RPMI8226 (cell line): ENCODE measurements at places on chromosomes 2 and 18.

DNA sequence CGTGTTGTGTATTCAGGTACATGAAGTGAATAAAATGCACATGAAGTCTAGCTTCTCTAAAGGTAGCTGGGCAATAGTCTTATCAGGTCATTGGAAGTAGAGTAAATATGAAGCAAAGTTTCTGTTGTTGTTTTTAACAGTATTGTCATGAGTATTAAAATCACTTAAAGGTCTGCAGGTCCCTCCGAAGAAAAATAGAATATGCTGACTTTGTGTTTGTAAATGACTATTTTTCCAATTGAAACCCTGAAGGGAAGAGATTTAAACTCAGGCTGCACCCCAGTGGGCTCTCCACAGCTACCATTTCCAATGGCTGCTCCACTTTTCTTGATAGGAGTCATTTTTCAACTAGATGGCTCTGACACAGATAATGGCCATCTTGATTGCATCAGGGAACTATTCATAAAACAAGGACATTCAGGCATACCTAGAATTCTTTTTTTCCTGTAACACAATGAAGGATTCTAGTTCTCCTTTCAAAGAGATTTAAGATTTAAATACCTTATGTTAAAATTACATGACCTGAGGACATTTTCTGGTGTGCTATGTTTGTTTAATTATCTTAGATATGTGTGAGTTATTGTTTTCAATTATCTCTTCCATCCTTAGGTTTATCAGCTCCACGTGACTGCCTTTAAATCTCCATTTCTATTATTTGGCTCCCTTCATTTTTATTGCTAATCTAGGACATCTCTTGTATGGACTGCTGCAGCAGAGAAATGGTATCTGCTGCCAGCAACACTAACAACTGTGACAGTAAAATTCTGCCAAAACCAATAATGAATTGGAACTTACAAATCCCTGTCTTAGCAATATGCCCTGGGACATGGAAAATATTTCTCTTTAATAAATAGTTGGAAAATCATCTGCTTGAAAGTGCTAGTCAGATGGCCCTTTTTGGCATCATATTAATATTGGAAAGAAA lies 149.2 kb upstream of the NOSTRIN start:
- DNase-seq = no peak

- DNase-seq = no peak
These were observed 41.4 kb upstream of the TMEFF2 start for GRCh38 chr2:192236136-192236535.

DNA sequence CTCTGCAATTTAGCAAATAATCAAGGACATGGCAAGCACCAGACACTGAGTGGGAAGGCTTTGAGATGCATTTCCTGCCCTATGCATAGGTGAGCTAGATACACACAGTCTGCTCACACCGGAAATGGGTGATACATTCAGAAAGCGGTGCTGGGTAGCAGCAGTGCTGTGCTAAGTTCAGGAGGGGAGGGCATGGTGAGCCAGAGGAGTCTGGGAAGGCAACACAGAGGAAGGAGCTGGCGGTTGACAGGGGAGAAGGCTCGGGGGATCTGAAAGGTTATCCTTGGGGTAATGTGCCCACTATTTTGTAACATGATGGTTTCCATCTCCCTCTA lies 57.4 kb upstream of the EPAS1 start:
- DNase-seq = peak; percentile 24

GRCh38 chr2:105926960-105927678 lies 182.4 kb downstream of the NCK2 start:
- peak; percentile 41 for DNase-seq

GRCh38 chr2:26615860-26616705 lies 25.1 kb downstream of the CIB4 start:
- DNase-seq = no peak

DNA sequence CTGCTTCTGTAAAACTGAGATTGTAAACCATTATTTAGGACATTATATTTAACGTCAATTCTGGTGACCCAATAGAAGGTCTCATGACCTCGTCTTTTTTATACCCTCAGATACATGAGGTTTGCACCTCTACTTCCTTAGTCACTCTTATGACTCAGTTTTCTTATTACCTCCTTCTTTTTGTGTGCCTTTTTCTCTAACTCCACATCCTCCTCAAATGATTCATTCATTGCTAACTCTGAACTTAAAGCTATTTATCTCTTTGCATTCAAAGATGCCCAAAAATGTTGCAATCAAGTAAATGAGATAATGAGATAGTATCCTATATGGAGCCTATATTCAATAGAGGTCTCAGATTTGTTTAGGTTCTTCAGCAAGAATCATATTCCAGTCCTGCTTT lies 121.0 kb upstream of the KYNU start:
- DNase-seq = no peak

GRCh38 chr2:37896319-37896718 lies 28.8 kb upstream of the RMDN2 start:
- DNase-seq = no peak

GRCh38 chr2:200278694-200279316 lies 27.7 kb upstream of the SPATS2L start:
- no peak for DNase-seq

- no peak for DNase-seq
These were observed 191.9 kb upstream of the APCDD1 start for GRCh38 chr18:10262566-10262965.

DNA sequence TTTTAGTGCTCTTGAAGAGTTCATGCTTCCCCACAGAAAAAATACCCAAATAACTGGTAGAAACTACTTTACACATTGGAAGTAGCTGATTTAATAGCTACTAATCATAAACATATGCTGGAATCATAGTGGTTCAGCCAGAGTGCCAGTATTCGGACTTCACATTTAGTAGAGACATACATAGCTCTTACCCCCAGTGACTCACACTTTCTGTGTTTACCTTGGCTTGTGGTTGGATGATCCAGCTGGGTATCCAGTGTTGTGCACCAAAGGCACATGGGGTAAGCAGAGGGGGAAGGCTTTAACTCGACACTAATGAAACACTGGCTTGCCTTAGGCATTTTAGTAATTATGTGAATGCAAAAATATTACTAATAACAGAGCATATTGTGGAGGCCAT lies 18.1 kb downstream of the ARHGAP28 start:
- no peak for DNase-seq

- no peak for DNase-seq
These were observed 33.9 kb downstream of the LAMA3 start for GRCh38 chr18:23723121-23723520.

GRCh38 chr2:227377467-227378351 lies 1.4 kb downstream of the TM4SF20 start:
- DNase-seq = no peak

- no peak for DNase-seq
These were observed 264.5 kb upstream of the MEX3C start for GRCh38 chr18:51461956-51462355.

- no peak for DNase-seq
These were observed 58.7 kb upstream of the ZNF397 start for GRCh38 chr18:35182151-35182550.

GRCh38 chr2:113054066-113054465 lies 1.4 kb upstream of the IL36B start:
- DNase-seq = no peak

DNA sequence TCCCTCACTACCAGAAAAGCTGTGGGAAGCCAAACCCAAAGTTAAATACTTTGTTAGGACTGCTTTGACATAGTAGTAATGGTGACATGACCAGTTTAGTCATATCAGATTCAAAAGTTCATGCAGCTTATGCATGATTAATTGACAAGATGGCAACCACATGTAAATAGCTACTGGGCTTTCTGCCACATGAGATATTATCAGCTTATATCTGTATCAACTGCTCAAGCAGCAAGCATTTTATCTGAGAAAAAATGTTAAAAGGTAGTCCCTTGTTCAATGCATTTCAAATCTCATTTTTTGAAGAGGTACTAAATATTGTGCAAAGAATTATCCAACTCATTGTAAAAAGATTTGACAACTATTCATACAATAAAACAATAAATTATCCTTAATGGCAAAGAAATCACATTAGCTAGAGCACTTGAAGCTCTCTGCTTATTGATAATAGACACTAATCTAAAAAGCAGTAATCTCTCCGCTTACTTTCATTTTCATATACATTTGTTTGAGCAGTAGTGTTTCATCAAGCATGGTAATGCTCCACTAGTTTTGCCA lies 993.6 kb upstream of the NXPH2 start:
- no peak for DNase-seq

DNA sequence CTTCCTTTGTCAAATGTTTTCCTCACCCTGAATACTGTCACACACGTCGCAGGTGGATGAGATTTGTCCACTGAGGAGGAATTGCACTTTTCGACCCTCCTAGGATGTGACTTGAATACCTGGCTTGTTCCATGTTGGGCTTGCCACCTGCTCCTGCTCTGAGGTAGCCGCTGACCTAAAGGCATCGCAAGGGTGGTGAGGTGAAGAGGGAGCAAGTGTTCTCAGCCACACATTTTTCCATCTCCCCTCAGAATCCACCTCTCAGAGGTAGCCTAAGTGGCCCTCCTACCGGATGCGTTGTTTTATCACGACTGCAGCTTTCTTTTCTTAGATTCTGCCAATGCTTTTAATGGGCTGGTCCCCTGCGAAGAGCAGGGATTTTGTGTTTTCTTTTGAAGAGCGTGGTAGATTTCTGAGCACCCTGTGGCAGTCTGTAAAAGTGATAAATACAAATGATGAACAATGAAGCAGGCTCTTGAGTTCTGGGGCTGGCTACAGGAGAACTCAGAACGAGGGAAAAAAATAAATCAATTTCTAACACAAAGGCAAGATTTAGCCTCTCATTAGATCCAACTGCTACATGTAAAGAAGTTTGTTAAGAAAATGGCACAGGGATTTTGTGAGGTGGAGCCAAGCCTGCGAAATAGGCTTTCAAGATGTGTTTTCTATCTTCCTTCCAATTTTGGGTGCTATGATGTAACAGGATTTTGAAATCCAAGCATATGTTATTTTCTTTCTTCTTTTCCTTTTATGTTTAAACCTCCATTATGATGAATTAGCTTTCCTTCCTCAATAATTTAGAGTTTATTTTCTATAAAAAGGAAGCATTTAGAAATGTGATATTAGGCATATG lies 386.7 kb downstream of the TGIF1 start:
- DNase-seq = no peak

GRCh38 chr2:120167272-120167671 lies 55.9 kb downstream of the TMEM185B start:
- no peak for DNase-seq

GRCh38 chr18:2905854-2906703 lies 59.3 kb downstream of the EMILIN2 start:
- no peak for DNase-seq

- DNase-seq = peak; percentile 97
These were observed 47.4 kb upstream of the DNAJC10 start for GRCh38 chr2:182668671-182669070.

DNA sequence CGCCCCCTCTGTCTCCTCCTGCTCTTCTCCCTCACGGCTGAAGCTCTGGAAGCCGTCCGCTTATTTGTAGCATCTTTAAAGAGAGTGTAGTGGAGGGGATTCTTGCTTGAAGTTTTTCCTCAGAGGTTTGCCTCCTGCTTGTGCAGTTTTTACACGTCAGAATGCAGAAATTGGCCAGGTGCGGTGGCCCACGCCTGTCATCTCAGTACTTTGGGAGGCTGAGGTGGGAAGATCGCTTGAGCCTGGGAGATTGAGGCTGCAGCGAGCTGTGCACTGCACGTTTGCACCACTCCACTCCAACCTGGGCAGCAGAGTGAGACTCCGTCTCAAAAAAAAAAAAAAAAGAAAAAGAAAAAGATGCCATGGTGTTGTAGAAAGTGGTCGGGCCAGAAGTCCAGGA lies 69.0 kb downstream of the ITGB1BP1 start:
- DNase-seq = no peak

- no peak for DNase-seq
These were observed 155.7 kb downstream of the UBR3 start for GRCh38 chr2:169982929-169983328.

DNA sequence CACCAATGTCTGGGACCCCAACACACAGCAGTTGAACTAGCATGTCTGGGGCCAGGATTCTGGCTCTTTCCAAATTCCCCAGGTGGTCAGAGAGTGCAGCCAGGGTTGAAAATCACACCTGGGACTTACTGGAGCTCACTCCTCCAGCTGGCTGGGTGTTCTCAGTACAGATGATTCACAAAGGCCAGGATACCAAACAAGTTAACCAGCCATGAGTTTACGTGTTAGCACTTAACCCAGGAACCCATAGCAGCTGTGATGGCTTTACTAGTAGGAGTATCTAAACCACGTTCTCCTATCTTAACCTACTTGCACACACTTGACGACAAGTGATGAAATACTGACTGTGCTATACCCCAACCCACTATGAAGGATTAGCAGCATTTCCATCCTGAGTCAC lies 222.8 kb downstream of the FBXO15 start:
- DNase-seq = no peak

GRCh38 chr2:187509667-187510417 lies 44.4 kb downstream of the TFPI start:
- DNase-seq = no peak

GRCh38 chr2:233387225-233387624 lies 32.9 kb downstream of the DGKD start:
- DNase-seq = no peak
